ENCODE measurements at places on chromosomes 2 and 18.

DNA sequence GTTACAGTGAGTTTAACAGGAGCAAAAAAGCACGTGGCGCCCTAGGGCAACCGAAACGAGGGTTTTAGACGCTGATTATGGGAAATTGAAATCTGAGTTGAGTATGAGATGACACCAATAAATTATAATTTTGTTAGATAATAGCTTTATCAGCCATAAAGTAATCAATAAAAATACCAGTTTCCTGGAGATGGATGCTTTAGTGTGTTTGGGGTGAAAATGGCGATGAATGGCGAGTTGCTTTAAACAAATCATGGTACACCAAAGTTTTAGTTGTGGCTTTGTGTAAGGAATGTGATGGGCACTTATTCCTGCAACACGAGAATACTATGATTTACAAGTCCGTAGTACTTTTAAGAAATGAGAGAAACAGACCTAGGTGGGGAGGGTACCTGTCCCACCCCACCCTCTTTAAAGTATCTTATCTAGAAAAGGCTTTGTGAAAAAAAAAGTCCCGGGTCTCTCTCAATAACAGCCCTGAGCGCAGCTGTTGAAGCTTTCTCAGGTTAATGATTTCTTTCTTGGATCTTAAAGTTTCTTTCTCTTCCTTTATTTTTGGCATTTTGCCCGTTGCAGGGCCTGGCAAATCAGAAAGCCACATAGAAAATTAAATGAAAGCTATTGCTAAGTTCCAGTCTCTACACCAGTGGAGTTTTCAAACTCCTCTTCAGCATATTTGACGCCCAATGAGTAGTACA, 1.5 kb upstream of the RRM2 start:
- no peak for DNase-seq

DNA sequence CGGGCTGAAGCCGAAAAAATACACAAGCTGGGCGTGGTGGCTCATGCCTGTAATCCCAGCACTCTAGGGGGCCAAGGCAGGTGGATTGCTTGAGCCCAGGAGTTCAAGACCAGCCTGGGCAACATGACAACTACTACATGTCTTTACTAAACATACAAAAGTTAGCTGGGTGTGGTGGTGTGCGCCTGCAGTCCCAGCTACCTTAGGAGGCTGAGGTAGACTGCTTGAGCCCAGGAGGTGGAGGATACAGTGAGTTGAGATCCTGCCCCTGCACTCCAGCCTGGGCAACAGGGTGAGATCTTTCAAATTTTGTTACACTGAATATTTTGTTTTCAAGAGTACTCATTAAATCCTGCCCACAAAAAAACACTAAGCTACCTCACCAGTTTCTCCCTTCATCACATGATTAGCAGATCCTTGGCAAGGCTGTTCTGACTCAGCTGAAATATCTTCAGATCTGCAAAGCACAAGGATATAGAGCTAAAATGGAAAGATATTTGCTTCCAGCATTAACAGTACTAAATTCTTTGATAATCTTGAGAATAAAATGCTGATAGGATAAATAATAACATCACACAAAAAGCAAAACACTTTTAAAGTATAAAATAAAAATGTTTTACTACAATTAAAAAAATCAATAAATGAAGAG, 28.2 kb upstream of the MCM6 start:
- no peak for DNase-seq

DNA sequence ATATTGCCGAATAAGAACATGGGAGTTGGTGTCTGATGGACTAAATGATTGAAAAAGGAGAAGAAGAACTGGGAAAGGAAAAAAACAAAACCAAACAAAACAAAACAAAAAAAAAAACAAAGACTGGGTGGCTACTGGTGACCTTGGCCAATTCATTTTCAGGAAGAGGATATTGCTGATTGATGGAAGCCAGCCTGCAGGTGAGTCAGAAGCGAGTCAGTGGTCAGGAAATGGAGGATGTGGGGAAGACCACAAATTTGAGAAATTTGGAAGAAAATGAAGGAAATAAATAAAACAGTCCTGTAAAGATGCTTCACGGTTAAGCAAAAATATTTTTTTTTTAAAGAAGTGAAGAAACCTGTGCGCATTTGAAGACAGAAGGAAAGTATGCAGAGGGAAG, 296.9 kb downstream of the ZNF521 start:
- DNase-seq, result no peak

GRCh38 chr2:2743164-2743571, 412.1 kb upstream of the MYT1L start:
- no peak for DNase-seq

DNA sequence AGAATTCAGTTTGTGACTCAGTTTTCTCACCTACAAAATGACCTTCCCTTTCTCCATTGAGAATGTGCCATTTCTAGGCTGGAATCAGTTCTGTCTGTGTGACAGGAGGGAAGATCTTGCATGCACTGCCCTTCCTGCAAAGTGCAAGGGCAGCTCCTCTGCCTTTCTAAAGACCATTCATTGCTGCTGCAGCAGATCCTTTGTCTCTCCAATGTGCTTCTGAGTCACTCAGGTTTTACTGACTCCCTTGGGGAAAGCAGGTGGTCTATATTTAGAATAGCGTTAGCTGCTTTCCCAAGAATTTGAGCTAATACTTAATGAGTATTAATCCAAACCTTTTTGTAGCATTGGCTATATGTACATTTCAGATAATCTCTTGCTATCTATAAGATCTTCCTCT, 62.5 kb downstream of the DAW1 start:
- DNase-seq, result no peak

DNA sequence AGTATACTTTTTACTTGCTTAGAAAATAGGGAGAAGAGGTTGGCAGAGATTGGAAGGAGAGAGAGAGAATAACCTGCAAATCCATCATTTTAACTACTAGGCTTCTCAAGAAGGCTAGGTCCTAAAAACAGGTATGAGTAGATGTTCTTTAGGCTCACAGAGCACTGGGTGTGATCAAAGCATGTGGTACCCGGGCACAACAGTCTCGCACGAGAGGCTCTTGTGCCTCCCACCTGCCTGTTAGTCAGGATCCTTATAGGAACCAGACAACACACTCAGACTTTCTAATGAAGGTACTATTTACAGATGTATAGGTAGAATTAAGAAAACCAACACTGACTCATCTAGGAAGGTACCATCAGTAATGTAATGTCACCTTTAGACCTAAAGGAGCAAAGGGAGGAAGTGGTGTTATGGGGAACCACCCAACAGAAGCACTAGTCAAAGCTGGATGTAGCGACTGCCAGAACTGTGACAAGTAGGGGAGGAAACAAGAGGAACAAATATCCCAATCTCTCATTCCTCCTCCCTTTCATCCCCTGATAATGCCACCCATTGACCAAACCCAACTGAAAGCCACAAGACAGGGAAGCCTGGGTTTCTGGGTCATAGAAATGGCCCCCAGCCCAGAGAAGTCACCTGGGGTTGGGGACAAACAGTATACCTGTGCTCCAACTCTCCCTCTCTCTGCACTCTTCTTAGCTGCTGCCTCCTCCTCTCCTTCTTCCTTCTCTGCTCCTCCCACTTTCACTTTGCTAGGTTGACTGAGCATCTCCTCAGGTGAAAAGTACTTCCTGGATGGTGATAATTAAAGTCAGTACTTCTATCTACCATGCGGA, 16.0 kb upstream of the MARCHF4 start:
- DNase-seq, result no peak

- no peak for DNase-seq
Measured at GRCh38 chr2:7400628-7401027, 483.4 kb downstream of the RNF144A start.

DNA sequence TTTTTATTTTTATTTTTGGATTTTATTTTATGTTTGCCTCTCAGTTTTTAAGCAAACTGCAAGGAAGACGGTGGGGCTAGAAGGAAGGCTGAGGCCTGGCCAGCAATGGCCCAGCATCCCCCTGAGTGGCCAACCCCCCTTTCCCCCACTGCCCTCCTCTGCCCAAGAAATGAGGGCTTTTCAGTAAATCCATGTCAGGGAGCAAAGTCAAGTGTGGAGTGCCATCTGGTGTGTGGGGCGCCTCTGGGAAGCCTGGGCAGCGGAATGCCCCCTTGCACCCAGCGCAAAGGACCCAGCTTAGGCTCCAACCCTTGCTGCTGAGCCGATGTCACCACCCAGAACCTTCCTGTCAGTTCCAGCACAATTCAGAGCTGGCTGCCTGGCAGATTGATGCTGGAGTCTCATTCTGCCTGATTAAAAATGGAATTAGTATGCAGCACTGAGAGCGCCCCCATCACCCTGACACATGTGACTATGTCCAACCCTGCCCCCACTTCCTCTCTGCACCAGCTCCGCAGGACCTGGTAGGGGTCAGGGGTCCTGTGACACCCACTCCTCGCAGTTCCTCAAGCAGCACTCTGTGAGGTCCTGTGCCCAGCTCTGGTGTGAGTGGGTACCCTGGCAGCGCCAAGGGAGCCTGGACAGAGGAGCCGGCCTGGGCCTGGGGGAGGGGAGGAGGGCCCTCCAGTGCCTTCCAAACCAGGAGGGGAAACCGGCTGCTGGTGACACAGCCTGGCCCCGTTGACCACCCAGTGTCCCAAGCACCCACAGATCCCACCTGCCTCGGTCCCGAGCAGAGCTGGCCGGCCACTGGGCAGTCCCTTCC, 9.2 kb upstream of the ALPP start:
- DNase-seq, result no peak

GRCh38 chr2:102473020-102473419, at the start of gene SLC9A4:
Gene SLC9A4, plus strand, starts transcription at chr2:102473226. Its CDS starts 534 bp downstream, at chr2:102473760.
- peak; percentile 58 for DNase-seq

- DNase-seq, result no peak
Measured at GRCh38 chr18:28123401-28124030, 53.4 kb downstream of the CDH2 start.

DNA sequence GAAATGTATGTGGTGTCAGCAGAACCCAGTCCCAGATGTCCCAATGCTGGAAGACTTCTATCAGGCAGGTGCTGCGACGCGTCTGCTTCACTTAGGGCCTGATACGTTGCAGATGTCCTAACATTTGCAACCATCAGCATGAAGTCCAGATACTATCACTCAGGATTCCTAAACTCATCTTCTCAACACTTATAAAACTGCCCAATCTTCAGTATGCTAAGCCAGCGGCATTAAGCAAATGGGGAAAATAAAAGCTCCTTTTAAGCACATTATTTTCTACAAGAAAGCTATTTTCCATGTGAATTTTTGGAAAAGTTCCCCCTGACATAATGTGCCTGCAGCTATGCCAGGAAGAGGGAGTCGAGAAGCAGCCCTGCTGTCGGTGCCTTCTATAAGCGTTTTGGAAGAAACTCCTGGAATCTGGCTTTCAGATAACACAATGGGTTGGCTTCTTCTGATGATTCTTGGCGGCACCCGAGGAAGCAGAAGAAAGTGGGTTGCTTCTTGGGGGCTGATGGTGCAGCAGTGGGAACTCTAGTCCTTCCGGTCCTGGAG, 60.7 kb upstream of the ITGA6 start:
- DNase-seq, result no peak

DNA sequence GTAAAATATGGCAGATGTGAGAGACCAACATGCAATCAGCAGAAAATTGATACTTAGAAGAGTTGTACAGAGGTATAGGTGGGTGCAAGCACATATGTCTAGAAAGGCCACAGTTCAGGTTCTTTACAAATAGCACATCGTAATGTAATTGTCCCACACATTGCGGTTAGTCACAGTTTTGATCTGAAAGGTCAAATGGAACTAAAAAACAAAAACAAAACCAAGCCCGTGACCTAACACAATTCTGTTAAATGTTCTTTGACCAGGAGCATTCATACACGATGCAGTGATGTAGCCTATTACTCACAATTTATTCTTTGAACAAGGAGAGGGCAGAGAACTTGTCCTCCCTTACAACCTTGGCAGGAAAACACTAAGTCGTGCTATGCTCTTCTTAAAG, 108.9 kb upstream of the MAP4K3 start:
- no peak for DNase-seq

- DNase-seq, result no peak
Measured at GRCh38 chr2:33268246-33268831, 208.1 kb upstream of the RASGRP3 start.

- DNase-seq, result no peak
Measured at GRCh38 chr18:29383311-29384273, 1206.7 kb upstream of the CDH2 start.

DNA sequence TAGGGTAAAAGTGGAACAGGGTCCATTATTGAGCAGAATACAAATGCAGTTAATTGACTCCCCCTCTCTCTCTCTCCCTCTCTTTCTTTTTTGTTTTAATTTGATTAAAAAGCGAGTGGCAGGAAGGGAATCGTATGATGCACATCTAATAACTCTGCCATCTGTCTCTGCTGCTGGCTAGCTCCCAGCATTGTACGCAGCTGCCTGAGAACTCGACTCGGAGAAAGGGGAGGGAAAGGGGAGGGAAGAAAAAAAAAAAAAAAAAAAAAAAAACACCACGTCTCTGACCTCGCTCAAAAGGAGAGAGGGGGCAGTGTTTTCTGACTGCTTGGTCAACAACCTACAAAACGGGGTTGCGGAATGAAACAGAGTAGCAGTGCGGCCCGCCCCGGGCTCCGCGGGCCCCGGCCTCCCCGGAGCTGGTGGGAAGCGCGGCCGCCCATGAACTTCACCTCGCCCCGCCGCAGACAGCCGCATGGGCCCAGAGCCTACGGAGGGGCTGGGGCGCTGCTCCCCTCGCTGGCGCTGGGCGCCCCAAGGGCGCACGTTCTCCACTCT, 265.7 kb downstream of the TCF4 start:
- no peak for DNase-seq

DNA sequence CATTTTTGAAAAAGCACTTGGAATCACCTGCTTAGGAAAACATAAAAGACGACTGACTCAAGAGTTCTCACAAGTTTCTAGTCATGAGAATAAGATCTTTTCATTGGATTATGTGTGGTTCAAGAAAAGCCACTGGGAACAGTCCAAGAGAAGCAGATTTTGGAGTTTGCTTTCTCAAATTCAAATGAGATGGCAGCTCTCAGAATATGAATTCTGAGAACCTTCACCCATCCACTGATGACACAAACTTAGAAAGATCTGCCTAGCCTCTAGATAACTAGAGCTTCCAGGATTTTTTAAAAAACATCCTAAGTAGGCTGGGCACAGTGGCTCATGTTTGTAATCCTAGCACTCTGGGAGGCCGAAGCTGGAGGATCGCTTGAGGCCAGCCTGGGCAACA, 26.8 kb downstream of the MEX3C start:
- DNase-seq, result no peak

GRCh38 chr2:241109210-241110088, 7.4 kb upstream of the MTERF4 start:
- peak; percentile 41 for DNase-seq

GRCh38 chr2:140650825-140651224, 1480.0 kb downstream of the LRP1B start:
- no peak for DNase-seq

GRCh38 chr2:27231921-27232320, 14.8 kb downstream of the CAD start:
- no peak for DNase-seq

DNA sequence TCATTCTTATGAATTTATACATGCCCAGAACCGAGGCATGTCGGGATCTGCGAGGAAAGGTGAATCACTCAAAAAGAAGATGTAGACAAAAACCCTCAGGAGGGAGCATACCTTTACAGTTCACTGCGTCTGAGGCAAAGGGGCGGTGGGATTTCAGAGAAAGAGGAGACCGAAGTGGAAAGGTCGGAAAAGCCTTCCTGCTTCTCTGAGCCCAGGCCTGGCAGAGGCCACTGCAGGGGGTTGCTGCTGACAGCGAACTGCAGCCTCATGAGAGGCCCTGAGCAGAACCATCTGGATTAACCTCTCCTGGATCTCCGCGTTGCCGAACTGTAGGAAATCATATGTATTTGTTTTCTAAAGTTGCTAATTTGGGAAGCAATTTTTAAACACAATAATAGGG, 713.1 kb upstream of the SOX11 start:
- DNase-seq, result no peak

Measured in activated CD8-positive, alpha-beta memory T cell treated with anti-CD3 and anti-CD28 coated beads, Interleukin-2, amount 50 U/mL, for 4 hours (primary cell).